ENCODE measurements at places on chromosomes 7 and 10.

- DNase-seq = no peak
Measured at GRCh38 chr7:134625550-134625949, 21.1 kb upstream of the BPGM start.

DNA sequence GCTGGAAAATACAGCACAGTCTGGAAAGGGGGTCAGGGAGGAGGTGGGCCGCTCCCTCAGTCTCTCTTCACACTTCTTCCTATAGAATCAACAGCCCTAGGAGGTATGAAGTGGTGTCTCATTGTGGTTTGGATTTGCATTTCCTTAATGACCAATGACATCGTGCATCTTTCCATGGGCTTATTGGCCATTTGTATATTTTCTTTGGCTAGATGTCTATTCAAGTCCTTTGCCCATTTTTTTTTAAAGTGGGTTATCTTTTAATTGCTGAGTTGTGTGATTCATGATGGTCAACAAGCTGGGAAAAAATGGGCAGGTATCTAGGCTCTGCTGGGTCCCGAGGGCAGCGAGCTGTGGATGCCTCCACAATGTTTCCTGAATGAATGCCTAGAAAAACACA lies 29.1 kb downstream of the TMEM130 start:
- no peak for DNase-seq

- no peak for DNase-seq
Measured at GRCh38 chr7:15326044-15326644, 235.7 kb downstream of the AGMO start.

GRCh38 chr10:14625765-14626525 lies 148.8 kb downstream of the FAM107B start:
- no peak for DNase-seq

GRCh38 chr10:114110174-114110972 lies 63.6 kb downstream of the CCDC186 start:
- DNase-seq = no peak

DNA sequence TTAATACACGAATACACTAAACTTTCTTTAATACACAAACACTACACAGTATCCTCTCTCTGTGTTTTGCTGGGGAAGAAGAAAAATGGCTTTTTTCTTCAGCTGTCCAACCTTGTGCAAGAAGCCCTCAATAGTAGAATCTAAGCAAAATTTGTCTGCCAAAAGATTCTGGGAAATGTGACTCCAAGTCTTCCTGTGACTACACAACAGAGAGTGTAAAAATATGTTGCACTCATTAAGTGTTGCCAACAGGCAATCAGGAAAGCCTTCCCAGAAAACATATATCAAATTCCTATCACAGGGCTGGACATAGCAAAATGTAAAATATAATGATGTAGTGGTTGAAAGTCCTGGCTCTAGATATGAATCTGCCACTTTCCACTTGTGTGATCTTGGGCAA lies 825.1 kb upstream of the ZWINT start:
- no peak for DNase-seq
